ENCODE measurements at places on chromosomes 4 and X.

GRCh38 chr4:3190549-3190948 is 58.4 kb upstream of the MSANTD1 start:
- DNase-seq: no peak

DNA sequence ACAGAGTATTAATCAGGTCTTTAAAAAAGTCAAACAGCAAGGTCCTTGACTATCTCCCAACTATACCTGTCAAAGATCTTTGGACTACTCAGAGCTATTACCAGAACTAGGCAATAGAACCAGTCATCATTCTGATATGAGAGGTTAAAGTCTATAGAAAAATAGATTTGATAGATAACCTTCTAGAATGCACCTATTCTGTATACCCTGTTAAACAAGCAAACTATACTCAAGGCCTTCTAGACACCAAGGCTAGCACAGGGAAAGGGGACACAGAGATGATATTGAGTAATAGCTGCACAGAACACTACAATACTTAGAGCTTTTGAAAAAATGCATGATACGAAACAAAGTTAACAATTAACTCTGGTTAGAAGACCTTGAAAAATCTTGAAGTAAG is 149.5 kb downstream of the NR3C2 start:
- DNase-seq: no peak

DNA sequence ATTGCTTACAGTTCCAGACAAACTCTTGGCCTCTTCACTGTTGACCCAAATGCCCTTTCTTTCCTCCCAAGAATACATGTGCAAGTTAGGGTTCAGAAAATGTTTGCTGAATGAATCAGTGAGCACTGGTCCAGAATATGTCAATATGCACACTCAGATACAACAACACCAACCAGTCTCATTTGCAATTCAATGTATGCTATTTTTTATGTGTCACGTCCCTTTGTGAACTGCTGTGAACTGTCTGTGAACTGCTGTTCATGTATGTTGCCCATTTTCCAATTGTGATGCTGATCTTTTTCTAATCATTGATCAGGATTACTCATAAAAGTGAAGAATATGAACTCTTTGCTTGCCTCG is 17.8 kb downstream of the GAB3 start:
- DNase-seq: no peak

GRCh38 chrX:52078131-52078530 is 9.1 kb upstream of the MAGED4B start:
- no peak for DNase-seq

DNA sequence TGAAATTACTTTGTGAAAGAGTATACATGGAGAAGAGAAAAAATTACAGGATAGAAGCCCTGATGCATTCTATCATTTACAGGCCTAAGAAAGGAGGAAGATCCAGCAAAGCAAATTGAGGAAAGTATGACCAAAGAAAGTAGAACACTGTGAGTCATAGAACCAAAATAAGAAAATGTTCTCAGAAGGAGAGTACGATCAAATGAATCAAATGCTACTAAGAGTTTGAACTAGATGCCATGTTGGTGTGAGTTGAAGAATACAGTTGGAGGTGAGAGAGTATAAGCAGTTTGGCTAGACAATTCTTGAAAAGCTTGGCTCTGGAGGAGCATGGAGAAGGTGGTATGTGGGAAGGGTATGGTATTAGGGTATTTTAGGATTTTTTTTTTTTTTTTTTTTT is 161.8 kb downstream of the RPA4 start:
- DNase-seq: no peak

GRCh38 chr4:110046588-110047049 is 133.9 kb downstream of the EGF start:
- peak; percentile 45 for DNase-seq

DNA sequence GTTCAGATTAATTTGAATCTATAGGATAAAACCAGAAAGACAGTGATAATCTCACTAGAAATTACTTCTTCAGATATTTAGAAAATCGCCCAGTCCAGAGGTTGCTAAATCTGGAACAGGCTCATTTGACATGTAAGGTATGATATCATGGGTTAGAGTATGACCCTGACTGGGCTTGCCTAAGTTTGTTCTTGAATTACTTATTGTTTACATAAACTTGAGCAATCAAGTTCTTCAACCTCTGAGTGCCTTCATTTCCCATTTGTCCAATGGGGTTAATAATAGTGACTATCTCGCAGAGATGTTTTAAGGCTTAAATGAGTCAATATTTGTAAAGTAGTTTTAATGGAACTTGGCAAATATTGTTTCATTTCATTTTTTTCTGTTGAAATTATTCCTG is 1947.6 kb upstream of the IGFBP7 start:
- DNase-seq: no peak

Data from fibroblast of upper back skin (primary cell).